Panc1 (cell line): ENCODE measurements at places on chromosomes 5 and 9.

DNA sequence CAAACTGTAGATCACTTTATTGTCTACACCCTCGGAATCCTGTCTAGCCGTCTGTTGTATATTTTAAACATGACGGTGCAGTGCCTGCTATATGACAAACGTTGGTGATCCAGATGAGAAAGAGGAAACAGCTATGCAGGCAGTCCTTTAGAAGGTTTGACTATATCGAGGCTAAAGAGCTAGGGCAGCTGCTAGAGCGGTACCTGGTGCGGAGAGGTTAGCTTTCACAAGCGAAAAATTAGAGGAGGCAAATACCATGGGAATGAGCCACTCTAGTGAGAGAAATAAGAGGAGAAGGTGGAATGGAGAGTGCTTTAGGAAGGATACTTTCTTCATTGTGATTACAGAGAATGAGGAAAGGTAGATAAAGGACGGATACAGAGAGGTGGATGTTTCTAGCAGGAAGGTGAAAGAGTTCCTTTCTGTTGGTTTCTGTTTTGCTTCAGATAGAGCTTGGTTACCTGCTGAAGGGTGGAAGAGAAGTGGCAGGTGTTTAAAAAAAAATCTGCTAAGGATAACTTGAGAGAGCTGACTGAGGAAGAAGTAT is 959 bp upstream of the FBXL17 start:
- no peak for DNase-seq

DNA sequence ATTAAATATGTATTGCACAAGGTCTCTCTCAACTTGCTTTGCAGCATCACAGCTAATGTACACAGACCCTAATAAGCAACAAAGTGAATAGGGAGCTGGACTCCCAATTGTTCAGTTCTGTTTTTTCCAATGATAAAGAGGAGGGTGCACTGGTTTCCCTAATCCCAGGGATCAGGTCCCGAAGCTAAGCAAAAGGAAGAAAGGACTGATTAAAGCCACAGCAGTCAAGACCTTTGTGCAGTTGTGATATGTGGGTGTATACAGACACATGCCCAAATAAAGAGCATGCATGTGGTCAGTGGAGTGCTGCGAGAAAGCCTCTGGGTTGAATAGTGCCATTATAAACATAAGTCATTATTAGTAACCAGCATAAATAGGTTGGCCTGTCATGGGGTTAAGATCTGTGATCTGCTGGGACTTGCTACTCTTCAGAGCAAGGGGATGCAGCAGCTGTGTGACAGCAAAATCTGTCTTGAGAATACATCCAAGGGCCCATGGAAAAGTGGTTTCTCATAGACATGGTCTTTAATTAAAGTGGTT is 1863.1 kb upstream of the WWC1 start:
- no peak for DNase-seq

DNA sequence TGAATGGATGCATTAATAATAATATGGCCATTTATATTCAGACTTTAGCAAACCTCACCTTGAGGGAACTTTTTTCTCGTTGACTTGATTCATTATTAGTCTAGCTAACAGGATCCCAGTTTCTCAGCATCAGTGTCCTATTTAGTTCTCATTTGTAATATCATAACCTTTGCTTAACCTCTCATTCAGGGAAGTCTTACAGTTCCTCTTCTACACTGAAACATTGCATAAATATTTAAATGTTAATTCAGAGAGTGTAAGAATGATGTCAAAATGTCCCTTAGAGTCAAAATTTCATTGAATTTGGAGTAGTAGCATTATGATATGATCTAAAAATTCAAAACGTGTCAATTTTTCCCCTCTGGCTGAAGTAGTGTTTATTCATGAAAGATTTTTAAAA is 650.1 kb downstream of the EFNA5 start:
- DNase-seq = no peak

DNA sequence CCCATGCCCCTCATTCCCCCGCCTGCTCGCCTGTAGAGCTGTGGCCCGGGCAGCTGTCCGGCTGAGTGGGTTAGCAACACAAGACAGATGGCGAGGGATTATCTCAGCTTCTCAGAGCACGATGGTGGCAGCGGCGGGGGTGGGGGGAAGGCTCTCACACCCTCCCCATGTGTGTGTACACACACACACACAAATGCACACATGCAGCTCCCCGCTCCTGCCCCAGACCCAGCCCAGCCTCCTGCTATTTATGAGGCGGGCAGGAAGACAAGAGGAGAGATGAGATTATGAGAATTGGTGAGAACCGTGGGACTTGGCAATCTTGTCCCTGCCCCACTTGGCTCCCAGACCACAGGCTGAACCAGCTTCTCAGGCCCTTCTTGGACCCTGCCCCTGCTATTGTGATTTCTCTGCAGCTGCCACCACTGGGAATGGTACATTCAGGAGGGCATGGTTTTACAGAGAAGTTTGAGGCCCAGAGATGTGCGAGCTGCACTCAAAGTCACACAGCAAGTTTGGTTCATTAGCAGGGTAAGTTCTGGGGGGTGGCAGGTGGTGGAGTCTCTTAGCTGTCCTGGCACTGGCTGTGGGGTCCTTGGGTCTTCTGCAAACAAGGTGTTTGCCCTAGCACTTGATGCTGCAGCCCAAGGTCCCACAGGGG is 51.0 kb upstream of the PSD2 start:
- no peak for DNase-seq

GRCh38 chr5:81829242-81829641 is 78.3 kb upstream of the SSBP2 start:
- DNase-seq = no peak

DNA sequence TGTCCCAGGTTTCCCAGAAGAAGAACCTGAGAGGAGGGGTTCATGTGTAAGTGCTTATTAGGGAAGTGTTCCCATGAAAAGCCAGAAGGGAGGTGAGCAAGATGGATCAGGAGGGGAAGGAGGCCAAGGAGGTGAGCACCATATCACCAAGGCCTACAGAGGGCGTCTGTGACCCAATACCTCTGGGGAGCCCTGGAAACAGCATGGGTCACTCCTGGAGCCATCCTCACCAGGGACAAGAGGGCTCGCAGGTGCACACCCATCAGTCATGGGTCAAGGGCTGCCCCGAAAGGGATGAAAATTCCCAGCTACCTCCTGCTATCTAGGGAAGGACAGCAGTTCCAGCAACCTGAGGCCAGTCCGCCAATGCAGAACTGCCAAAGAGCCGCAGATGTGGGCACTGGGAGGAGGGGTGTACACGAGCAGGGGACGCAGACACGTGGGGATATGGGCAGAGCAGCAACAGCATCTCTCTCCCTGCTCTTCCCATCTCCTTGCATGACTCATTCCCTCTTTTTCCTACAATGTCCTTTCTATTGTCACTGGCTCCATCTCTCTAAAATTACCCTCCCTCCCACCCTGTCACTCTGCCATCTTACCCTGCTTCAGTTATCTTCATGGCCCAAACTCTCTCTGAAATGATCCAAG is 167.6 kb upstream of the FSTL4 start:
- DNase-seq = no peak

GRCh38 chr9:87567571-87567970 is 69.9 kb downstream of the DAPK1 start:
- DNase-seq = no peak

DNA sequence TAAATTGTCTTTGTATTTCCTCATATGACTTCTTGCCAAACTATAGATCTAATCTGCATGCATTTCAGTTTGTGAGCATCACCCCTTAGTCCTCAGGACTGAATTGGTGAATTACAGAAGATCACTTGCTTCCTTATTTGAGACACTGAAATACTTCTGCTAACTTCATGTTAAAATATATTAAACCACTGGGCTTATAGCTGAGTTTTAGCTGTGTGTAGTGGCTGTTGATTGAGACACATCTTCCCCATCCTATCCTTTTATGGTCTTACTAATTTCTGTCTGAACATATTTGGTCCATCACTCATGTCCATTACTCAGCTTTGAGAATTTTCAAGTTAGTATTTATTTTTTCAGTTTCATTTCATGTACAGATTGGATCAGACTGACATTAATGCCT is 295.9 kb downstream of the PSAT1 start:
- DNase-seq = no peak

DNA sequence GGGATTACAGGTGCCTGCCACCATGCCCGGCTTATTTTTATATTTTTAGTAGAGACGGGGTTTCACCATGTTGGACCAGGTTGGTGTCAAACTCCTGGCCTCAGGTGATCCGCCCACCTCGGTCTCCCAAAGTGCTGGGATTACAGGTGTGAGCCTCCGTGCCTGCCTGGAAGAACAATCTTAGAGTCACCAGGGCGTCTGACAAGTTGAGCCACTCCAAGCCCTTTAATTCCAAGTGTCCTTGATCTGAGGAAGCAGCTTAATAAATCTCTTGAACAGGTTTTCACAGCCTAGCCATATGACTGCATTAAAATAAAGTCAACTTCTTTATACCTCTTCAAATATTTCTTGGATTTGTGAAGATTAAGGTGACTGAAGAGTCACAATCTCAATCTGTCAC is 31.5 kb downstream of the SLC44A1 start:
- no peak for DNase-seq

- no peak for DNase-seq
Observed at GRCh38 chr9:109297899-109298298, 23.0 kb downstream of the EPB41L4B start.

- DNase-seq = no peak
Observed at GRCh38 chr5:1726469-1726865, 73.2 kb downstream of the MRPL36 start.

DNA sequence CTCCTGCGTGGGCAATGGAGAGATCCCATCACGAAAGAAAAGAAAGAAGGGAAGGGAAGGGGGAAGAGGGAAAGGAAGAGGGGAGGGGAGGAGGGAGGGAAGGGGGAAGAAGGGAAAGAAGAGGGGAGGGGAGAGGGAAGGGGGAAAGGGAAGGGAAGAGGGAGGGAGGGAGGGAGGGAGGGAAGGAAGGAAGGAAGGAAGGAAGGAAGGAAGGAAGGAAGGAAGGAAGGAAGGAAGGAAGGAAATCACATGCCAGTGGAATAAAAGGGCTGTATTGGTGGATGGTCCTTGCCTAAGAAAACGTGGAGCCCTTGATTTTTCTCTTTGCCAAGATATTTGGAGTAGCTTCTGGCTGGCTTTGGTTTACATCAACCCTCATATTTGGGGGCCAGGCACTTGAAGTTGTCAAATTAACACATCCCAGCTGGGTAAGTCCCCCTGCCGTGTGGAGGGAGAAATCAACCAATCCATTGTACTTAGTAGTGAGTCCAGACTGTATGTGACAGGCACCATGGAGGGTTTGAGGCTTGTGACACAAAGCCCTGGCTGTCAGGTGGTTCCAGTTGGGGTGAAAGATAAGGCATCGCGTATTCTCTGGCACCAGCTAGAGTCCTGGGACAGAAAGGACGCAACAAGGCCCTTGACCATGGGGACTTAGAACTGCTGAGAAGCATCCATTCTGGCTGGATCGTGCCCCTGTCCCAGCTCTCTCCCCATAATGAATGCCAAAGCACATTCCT is 23.7 kb downstream of the IDNK start:
- DNase-seq = no peak

GRCh38 chr5:160375166-160375565 is 4.7 kb upstream of the C1QTNF2 start:
- DNase-seq = no peak

- DNase-seq = no peak
Observed at GRCh38 chr5:141306630-141307029, 2.8 kb upstream of the SLC25A2 start.

- DNase-seq = no peak
Observed at GRCh38 chr9:89690334-89690912, 85.6 kb downstream of the GADD45G start.

GRCh38 chr9:811106-811531 is 30.4 kb upstream of the DMRT1 start:
- DNase-seq = no peak

DNA sequence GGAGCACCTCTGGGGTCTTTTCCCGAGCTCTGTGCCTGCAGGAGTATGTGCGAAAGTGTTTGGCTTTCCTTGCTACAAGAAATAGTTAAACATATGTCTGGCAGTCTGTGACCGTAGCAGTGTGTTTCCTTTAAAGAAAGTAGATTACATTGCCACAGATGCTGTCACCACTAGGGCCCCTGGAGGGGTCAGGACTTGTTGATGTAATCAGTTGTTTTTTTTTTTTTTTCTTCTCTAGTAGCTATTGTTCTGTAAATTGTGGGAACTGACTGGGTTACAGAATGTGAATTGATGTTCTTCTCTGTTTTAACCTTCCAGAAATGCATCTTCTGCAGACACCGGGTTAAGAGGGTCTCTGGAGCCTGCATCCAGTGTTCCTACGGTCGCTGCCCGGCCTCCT is 345.6 kb downstream of the KDM4C start:
- DNase-seq = no peak

DNA sequence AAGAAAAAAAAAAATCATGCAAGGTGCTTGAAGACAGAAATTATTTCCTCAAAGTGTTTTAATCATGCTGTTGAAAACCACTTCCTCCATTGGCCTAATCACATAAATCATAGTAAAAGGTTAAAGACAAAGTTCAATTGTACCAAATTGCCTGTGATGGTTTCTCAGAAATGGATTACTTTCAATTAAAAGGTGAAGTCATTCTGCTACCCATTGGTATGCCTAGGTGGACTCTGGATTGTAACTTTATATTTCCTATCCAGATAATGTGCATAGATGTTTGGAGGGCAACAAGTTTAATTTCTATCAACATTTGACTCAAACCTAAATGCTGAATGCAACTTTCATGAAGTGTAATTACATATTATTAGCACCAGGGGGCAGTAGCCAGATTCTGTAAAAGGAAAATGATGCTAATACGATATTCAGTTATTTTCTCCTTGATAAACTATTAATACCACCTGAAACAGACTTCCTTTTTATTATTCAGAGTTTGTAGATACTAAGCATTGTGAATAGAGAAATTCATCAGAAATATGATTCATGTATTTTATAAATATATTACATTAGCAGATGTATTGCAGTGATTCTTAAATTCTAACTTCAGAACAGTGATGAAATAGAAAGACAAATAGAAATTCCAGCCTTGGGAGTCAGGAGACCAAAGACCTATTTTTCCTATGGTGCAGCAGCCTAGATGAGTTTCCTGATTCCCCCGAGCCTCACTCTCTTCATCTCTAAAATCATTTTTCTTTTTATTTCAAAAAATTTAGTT is 148.2 kb downstream of the CAAP1 start:
- DNase-seq = no peak

DNA sequence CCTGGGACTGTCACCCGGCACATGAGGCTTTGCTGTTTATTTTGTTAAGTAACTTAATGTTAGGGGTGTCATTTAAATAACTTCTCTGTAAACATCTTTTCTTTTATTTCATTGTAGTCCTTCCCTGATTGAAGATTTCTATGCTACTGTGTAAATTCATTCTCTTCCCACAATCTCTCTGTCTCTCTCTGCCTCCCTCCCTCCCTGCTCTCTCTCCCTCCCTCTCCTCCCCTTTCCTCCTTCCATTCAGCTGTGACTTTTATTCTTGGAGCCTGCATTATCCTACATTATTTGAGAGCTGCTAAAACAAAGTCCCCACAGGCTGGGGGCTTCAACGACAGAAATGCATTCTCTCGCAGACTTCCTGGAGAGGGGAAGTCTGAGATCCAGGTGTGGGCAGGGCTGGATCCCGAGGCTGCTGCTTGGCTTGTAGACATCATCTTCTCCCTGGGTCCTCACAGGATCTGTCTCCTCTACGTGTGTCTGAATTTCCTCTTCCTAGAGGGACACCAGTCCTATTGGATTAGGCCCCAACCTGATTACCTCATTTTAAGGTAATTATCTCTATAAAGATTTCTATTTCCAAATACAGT is 18.4 kb downstream of the UBE2QL1 start:
- no peak for DNase-seq

GRCh38 chr9:137369061-137369787 is 53.7 kb downstream of the EXD3 start:
- no peak for DNase-seq
